ENCODE measurements at places on chromosomes 7 and 10.

DNA sequence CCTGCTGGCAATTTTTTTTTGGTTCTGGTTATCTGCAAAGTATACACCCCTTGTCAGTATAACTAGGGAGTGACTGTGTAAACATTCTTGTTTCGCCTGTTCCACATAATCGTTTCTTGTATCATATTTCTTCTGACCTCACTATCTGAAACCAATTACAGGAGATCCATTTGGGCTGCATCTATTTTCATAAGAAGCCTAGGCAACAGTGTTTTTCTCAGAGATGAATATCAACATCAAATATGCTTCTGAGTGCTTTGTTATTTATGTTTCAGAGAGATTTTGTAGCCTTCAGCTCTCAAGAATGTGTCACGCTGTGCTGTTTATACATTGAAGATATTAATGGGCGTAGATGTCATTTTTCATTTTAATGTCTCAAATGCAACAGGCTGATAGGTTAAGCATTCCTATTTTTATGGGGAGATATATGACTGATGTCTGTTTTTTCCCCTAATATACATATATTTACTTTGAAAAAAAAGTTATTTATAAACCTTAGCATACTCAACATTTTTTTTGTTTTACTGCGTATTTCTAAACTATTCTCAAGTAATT is 115.5 kb downstream of the FOXP2 start:
- no peak for DNase-seq

DNA sequence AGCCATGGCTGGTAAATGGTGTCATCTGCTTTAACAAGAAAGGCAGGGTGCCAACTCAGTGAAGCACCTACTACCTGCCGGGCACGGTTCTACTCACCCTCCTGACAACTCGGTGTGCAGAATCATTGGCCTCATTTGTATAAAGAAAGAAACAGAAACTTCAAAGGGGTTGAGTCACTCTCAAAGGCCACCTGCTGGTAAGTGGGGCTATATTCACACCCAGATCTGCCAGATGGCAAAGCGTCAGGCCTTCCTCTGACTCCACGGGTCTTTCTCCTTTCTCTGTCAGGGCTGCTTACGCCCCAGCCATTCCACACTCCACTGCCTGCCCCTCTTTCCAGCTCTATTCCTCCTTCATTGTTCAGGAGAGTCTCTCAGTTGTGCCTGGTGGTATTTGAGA is 309.2 kb downstream of the GFRA1 start:
- DNase-seq: no peak

- no peak for DNase-seq
These were observed 517 bp downstream of the SRGN start for GRCh38 chr10:69088471-69088769.

GRCh38 chr10:96673318-96674099 is 46.8 kb downstream of the PIK3AP1 start:
- DNase-seq: no peak

DNA sequence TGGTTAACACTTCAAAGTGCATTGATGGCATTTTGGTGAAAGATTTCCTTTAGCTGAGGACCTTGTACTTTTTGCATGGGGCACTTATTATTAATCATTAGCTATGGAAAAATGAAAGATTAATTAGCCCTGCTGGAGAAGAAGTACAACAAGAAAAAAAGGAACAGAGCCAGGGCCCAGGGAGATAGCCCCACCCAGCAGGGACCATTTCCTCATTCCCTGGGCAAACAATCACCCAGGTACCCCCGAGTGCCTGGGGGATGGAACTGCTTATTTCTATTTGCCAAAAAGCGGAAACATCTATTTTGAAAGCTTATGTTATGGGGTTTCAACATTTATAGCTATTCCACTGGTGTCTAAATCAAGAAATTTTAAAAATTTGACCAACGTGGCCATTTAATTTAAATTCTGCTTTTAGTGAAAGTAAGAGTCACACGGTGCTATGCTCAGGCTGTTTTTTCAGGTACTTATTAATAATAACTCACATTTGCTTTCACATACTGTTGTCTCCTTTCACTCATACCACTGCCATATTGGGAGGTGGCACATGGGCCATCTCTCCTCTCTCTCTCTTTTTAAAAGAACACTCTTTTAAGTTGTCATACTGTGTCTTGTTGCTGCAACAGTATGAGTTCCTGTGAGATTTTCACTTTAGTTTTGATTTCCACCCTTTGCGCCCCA is 143.6 kb upstream of the KIF5B start:
- DNase-seq: no peak
